Mucosa of descending colon (tissue), 3 donors: ENCODE measurements at places on chromosomes 3 and 15.

GRCh38 chr15:95845862-95846515, 484.5 kb upstream of the NR2F2 start:
- no peak for DNase-seq

DNA sequence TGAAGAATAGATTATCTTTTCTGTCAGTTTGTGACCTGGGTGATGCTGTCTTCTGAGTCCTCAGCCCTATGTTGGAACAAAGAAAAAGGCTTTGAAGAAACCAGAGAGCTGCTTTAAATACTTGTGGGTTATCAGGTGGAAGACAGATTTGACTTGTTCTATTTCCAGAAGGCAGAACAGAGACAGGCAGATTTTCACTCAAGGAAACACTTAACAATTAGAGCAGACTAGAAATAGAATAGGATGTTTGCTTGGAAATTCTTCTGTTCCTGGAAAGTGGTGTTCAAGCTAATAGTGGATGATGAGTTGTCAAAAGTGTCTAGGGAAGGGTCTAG, 219.4 kb downstream of the UBE2E2 start:
- no peak for DNase-seq

DNA sequence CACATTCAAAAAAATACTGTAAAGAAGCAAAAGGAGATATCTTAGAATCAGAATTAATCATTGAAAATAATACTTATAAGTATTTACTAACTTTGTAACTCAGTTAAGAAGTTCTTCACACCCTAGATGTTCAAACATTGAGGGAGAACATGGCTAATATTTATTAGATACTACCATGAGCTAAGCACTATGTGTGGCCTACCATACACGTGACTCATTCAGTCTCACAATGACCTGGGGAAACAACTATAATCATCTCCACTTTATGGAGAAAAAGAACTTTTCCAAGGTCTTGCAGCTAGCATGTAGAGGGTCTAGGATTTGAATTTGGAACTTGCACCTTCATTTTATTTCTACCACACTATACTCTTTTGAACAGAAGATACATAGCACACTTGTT, 361.9 kb upstream of the CFAP20DC start:
- DNase-seq: no peak

DNA sequence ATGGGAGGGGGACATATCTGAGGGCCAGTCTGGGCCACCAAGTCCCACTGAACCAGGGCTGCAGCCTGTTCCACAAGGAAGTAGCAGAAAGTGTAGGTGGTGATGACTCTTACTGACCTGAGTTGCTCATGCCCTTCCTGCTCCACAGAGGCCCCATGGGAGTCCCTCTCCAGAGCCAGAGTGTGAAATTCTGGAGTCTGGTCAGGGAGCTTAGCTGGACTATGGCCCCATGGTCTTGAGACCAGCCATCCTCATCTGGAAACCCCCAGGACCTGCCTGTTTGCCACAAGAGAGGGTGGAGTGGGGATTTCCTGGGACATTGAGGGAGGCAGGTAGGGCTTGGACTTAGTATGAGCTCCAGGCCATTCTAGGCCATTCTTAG, 3.0 kb downstream of the SPINT1 start:
- DNase-seq: no peak

GRCh38 chr3:82012775-82013174, 251.3 kb upstream of the GBE1 start:
- DNase-seq: no peak

GRCh38 chr3:1971780-1972179, 126.9 kb upstream of the CNTN4 start:
- no peak for DNase-seq

GRCh38 chr3:58514405-58514804, 22.5 kb downstream of the KCTD6 start:
- DNase-seq: no peak

DNA sequence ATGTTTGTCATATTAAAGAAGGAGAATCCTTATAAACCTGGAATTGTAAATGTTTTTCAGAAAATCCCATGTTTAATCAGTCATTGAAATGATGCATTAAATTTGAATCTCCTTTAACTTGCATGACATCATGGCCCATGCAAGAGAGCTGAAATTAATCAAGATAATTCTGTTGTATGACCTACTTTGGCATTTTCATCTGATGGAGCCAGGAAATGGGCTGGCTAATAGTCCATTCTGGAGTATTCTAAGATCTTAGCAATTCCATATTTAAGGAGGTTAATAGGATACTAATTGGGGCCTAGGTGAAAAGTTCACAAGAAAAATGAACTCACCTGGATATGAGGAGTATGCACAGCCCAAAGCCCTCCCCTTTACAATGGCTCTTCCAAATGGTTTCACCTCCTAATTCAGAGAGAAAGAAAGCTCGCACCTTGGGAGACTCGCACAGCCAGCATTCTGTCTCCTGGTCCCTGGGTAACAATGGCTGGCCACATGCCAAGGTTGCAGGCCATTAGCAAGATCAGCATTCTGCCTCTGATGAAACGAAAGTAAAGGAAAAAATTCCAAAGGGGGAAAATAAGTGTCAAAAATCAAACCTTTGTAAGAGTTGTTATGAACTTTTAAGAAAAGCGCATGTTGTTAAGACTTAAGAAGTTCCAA, 786.4 kb downstream of the MCTP2 start:
- DNase-seq: peak; percentile 39

DNA sequence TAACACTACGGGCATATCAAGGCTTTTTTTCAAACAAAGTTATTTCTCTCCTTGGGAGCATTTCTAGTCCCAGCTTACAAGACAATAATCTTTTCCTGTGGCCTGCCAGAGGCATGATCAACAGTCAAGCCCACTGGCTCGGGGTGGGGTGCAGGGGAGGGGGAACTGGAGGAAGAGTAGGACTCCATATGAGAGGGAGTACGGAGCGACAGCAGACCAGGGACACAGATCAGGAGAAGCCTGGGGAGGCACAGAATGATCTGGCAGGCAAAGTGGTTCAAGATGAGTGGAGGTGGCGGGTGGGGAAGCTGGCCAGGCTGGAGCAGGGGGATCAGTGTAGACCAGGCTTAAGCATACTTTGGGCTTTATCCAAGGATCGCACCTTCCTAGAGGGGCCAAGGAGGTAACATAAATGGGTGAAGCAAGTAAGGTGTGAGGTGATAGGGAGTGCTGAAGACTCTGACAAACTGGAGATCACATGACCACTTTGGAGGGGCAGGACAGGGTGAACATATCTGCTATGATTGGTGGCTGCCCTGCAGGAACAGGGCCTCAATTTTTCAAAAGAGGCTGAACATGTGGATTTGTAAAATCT, 37.4 kb downstream of the KLF15 start:
- no peak for DNase-seq
